ENCODE measurements at places on chromosomes 4 and X.

GRCh38 chr4:76088719-76089118, 14.2 kb downstream of the ART3 start:
- no peak for DNase-seq

- DNase-seq = no peak
Measured at GRCh38 chr4:189285377-189285776, 655.3 kb upstream of the FRG1 start.

DNA sequence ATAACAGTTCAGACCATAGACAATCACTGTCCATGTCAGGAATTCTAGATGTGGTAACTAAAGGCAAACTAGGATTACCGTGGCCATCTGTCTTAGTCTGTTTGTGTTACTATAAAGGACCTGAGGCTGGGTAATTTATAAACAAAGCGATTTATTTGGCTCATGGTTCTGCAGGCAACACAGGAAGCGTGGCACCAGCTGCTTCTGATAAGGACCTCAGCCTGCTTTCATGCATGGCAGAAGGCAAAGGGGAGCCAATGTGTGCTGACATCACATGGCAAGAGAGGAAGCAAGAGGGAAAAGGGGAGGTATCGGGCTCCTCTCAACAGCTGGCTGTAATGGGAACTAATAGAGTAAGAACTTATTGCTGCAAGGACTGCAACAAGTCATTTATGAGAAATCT, 376.7 kb downstream of the GPM6A start:
- no peak for DNase-seq

GRCh38 chr4:156223985-156224384, 270.3 kb upstream of the CTSO start:
- DNase-seq = no peak

- DNase-seq = no peak
Measured at GRCh38 chr4:108429662-108430061, 190.7 kb upstream of the RPL34 start.

- DNase-seq = no peak
Measured at GRCh38 chr4:1296324-1297022, 6.8 kb downstream of the MAEA start.

- no peak for DNase-seq
Measured at GRCh38 chr4:99383833-99384392, 31.4 kb upstream of the ADH1C start.

GRCh38 chrX:81868979-81869378, 667.1 kb downstream of the SH3BGRL start:
- no peak for DNase-seq

DNA sequence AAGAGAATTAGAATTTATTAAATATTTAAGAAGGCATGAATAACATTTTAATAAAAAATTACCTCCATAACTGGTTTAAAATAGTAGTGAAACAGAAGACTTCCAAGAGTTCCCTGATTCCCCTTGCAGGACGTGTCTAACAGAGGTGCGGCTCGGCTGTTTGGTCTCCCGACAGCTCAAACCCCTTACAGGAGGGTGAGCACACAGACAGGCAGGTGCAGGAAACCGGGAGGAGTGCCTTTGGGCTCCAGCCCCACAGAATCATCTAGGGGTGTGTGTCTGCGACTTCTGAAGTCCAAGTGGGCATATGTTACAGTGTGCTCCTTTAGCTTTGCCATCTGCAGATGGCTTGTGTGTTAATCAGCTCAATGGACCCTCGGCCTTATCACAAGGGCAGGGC, 88.1 kb upstream of the CCSER1 start:
- DNase-seq = no peak

- DNase-seq = no peak
Measured at GRCh38 chr4:94758141-94758699, 465 bp downstream of the BMPR1B start.

DNA sequence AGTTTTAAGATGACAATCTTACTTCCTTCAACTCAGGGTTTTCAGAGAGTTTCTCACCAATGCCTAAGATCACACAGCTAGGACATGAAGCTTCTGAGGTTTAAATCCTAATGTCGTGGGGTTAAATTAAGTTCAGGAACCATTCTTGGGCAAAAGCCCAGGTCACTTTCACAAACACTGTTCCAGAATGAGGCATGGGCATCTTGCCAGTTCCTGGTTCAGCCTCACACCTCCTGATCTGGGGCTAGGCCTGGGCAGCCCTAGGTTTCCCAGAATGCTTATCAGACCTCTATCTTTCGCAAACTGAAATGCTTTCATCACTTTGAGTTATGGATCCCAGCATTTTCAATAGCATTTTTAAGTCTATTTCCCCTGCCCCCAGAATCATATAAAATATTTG, 224.8 kb upstream of the EDA2R start:
- DNase-seq = no peak

DNA sequence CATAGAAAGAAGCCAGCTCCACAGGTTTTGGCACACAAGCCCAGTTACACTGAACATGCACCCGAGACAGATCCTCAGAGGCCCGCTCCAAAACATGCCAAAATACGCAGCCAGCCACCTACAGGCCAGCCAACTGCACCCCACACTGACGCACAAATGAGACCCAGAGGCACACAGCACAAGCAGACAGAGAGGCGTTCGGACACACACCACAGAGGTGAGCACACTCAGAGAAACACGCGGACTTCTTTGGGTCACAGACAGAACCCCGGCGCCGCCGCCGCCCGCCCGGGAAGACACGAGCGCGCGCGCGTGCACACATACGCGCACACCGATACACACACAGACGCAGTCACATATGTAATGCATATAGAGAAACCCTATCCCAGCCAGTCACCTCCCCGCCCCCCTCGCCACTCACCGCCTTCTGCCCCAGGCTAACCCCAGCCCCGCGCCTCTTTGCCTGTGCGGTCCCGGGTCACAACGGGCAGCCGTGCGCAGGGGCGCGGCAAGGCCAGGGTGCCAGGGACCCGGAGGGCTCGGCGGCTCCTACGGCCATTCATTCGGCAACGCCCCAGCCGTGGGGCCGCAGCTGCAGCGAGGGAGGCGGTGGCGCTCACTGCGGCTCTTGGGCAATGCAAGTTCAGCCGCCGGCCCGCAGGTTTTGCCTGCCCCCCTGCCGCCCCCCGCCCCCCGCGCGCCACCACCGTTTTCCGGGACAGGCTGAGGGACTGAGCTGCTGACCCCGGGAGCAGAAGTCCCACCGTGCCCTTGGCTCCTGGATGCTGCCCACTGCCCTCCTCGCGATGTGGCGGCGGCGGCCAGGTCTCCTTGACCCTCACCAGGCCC, 553 bp downstream of the SEPTIN6 start:
- DNase-seq = peak; percentile 37

DNA sequence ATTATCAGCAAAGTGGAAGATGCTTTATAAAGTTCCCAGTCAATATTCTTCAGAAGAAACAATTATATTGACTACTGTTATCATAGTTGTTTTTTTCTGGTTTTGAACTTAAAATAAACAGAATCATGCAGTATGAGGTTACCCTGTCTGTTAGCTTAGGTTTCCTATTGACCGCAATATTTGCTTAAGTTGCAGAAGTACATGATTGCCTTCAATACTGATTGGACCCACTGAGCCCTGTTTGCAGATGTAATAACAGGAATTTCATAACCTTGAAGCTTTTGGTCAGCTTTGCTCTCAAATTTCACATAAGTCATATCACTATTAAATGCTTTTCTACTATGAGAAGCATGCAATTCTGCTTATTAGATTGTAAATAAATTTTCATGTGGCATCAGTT, 229.1 kb upstream of the FSTL5 start:
- DNase-seq = no peak

DNA sequence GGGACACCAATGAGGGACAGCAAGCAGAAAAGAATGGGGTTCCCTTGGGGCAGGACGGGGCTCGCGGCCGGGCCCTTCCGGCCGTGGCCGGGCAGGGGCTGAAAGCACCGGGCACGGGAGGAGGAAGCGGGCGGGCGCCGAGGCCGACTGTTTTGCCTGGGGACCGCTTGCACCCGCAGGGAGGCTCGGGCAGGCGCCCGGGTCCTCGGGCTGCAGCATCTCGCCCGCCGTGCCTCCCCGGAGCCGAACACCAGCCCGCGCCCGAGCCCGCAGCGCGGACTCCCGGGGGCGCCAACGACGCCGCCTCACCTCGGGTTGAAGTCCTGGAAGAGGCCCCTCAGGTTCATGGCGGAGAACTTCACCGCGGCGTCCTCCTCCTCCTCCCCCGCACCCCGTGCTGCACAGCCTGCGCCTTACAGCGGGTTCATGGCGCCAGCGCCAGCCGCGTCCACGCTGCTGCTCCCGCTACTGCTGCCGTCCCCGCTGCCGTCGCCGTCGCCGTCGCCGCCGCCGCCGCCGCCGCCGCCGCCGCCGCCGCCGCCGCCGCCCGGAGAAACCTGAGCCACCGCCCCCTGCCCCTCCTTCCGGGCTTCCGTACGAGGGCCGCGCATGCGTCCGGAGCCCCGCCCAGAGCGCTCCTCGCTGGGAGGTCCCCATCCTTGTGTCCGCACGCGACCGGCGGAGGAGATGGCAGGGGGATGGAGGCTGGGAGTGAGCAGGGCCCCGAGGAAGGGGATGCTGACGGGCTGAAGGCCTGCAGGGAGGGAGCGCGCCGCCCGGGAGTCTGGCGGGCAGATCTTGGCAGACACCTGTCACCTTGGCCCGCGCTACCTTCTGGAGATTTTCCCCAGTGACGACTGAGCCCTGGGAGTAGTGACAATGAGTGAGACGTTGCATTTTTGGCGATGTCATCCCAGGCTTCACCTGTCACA, at the start of gene TMEM185A:
TMEM185A (minus strand) TSS at position 559 of the 932 bp plus-strand sequence; CDS start at position 347, 212 bp downstream.
- DNase-seq = peak; percentile 48

DNA sequence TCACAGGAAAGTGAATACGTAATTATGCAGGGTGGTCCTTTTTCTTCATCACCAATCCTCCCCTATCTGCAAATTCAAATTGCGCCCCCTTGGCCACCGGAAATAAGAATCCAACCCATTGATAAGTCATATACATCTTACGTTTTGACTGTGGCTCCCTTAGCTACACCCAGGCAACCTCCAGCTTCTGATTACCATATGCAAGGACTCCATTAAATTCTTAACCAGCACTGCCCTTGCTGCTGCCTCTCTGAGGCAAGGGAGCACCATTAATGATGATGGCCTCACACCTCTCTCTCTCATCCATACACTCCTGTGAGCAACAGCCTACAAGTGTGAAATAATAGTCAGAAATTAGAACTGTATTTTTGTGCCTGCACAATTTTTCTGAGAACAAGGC, 106.0 kb upstream of the NOCT start:
- no peak for DNase-seq
